ENCODE measurements at places on chromosomes 16 and 17.
A peak's percentile ranks its signal among the peaks of the same experiment; 100 is the strongest.

DNA sequence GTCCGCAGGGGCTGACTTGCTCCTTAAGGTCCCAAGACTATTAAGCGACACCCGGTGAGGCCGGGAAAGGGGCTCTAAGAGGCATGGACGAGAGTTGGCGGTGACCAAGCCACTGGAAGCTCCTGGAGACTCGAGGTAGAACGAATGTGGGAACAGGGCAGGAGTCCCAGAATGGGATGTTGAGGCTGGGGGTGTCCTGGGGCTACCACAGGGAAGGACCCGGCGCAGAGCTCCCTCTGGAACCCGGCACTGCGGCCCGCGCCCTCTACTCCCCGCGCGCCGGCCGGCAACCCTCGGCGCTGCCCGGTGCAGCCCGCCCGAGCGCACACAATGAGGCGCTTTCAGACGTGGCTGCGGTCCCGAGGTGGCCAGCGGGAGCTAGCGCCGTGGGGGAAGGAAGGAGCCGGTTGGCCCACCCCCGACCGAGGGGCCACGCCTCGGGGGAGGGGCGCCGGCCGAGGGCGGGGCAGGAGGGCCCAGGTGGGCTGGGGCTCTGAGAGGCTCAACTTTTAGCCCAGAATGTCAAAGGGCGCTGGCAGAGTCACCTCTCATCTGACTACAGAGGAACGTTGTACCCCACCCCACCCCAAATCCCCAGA is at the start of gene CHST6:
Gene CHST6, minus strand, starts transcription at position 366 of the 599 bp plus-strand sequence. CDS start 15,613 bp downstream, outside the sequence.
- DNase-seq, result no peak

DNA sequence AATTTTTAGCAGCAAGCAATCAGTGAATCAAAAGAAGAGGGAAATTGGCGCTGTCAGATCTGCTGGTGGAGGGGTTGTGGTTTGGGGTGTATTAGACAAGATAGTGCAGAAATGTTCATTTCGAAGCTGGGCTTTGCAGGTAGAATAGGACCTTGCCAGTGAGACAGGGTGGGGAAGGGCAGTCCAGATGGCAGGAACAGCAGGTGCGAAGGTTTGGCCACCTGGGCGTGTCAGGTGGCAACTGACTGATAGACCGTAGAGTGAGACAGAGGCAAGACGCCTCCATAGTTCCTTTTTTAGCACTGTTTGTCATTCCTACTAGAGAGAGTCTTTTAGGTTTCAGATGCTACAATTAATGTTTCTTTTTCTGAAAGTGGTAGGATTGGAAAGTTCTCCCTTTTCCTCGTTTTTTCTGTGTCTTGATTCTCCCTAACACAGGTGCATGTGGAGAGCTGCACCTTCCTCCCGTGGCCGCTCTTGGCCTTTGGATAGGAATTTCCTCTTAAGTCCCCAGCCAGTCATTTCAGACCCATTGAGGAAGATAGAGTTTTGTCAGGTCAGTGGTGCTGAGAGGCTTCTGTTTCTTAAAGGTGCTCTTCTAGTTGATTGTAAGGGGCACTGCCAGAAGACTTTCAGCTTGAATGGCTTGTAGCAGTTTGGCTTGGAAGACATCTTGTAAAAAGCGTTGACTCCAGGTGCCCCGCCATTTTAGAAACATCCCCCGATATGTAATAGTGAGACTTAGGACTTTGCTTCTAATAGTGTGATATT is 315.6 kb downstream of the SNX29 start:
- DNase-seq, result no peak

- no peak for DNase-seq
Observed at GRCh38 chr16:85746460-85747215, 4.3 kb downstream of the C16orf74 start.

DNA sequence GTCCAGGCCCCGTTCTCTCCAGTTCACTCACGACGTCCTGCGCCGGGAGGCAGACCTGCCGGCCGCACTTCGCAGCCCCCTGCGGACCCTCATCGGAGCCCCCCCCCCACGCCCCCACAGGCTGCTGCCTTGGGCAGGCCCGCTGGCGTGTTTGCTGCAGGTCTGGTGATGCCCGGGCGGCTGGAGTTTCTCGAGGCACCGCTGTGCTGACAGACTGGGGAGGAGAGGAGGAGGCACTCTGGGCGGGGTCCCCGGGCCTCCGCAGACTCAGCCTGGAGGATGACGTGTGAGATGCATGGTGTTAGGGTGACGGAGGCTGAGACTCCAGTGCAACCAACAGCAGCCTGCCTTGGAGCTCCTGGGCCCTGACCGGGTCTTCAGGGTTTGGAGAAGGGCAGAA is 24.1 kb downstream of the BAIAP2 start:
- DNase-seq, result no peak

GRCh38 chr17:72423286-72423589 is 302.4 kb downstream of the SOX9 start:
- no peak for DNase-seq

GRCh38 chr17:10683853-10684252 is 13.5 kb downstream of the SCO1 start:
- DNase-seq, result no peak

GRCh38 chr17:64728041-64728695 is 66.1 kb upstream of the SMURF2 start:
- no peak for DNase-seq

DNA sequence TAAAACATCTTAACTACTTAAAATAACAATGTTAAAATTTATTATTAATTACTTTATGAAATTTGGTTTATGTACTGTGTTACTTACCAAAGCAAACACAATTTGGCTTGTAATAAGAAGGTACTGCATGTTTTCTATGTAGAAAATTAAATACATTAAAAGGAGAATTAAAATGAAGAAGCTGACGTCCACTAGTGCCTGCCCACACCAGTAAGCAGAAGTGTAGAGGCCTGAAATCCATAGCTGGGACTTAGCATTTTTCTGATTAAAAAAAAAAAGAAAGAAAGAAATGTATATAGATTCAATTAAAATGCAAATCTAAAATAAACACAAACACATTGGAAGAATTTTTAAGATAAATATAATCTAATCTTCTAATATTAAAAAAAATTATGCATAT is 35.8 kb upstream of the ABCA9 start:
- no peak for DNase-seq

DNA sequence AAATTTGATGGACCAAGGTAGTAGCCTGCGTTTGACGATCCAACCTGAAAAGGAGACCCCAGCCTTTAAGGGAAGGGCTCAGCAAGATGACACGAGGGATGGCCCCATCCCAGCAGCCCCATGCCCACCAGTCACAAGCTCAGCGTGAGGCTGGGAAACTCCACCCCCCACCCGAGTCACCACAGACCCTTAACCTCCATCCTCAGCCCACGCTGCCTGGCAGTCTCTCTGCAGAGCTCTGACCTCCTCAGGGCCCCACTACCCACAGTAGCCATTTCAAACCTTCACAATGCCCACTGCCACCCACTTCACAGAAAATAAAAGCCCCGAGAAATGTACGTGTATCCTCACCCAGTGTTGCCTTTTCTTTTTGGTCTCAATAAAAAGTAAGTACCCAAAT is 18.7 kb downstream of the USP36 start:
- DNase-seq, result no peak

DNA sequence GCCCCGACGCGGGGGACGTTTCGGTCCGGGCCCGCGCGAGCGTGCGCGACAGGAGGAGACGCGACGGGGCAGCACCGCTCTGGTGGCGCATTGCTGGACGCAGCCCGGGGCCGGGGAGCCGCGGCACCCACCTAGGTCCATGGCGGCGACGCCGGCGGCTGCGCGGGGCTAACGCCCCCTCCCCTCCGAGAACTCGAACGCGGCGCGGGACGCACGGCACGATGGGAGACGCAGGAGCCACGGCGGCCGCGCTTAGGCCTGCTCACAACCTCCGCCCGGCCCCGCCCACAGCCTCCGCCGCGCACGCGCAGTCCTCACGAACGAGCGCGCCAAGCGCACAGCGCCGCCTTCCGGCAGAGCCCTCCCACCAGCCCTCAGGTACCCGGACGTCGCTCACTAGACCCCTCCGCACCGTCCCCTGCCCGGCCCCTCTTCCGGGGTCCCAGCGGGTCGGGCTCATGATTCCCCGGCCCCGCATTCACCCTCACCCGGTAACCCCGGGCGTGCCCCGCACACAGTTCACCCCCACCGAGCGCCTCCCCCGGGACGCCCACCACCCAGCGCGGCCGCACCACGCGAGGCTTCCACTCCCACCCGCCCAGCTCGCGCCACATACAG is at the start of gene GEMIN4:
Gene GEMIN4, minus strand, starts transcription at position 263 of the 618 bp plus-strand sequence. Its CDS starts 122 bp downstream, at position 141.
- peak; percentile 82 for DNase-seq

- DNase-seq, result peak; percentile 35
Observed at GRCh38 chr17:17044846-17045561, 2.7 kb downstream of the MPRIP start.

GRCh38 chr17:10705727-10706126 is 8.3 kb downstream of the ADPRM start:
- DNase-seq, result no peak

DNA sequence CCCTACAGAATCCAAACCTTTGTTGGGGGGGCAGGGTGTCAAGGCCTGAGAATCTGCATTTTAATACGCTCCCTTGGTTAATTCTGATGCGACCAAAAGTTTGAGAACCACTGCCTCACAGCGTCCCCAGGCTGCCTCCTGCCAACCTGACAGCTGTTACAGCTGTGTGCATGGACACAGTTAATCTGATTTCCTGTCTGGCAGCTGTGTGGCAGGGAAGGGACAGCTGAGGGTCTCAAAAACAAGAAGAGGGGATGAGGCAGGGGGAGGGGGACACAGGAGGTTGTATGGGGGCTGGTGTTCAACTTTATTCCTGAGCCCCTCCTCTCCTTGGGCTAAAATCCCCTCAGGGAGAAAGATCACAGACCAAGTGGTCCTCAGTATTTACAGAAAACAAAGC is 17.5 kb downstream of the HDAC5 start:
- no peak for DNase-seq

DNA sequence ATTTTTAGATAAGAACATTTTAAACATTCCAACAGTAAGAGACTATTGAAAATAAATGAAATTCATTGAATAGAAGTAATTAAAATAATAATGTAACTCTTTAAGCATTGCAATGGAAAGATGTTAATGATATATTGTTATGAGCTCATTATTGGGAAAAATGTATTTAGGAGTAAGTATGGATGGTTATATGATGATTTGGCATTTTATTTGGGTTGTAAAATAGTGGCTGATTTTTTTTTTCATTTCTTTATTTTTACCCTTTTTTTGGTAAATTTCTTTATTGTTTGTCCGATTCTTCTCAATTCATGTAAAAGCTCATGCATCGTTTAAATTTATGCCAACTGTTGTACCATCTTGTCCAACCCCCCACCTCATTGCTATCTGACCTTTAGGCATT is 539.9 kb downstream of the HS3ST4 start:
- DNase-seq, result no peak

- no peak for DNase-seq
Observed at GRCh38 chr17:48745381-48746275, 17.1 kb upstream of the HOXB13 start.

DNA sequence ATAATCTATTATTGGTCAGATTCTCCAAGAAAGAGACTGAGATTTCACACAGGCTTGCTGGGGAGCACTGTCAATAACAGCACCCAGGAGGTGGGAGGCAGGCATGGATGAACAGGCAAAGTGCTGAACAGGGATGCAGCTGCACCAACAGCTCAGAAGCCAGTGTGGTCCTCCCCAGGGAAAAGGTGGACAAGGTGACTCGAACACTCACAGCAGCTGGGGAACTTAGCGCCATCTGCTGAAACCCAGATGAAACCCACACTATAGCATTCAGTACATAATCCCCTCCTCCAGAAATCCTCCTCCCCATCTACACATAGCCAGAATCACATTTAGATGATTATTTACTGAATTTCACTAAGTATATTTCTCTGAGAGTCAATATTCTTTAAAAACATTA is 255.2 kb upstream of the WSB1 start:
- no peak for DNase-seq

- DNase-seq, result no peak
Observed at GRCh38 chr16:29816694-29817441, 916 bp downstream of the PAGR1 start.

DNA sequence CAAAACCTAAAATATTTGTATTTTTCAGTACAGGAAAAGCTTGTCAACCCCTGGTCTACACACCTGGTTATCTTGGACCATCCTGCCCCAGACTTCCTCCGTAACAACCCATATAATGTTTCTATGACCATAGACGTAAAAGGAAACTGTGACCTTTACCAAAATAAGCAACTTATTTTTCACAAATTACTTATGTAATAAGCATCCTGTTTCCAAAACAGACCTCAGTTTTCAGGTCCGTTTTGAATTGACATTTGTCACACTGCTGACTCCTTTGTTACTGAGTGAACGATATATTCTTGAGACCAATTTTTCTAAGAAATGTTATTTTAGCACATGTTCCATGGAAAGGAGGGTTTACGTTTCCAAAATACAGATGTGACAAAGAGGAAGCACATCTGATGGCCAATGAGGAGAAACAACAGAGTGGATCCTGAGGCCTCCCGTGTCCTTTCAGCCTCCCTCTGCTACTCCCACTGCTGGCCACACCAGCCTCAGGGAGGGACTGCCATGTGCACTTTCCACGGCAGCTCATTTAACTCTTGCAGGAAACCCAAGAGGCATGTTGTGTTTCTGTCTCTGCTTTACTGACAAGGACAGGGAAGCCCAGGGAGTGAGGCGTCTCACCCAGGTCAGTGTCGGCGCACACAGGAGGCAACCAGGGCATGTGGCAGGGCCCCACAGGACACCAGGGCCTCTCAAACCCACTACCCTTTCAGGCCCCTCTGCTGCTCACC is 20.1 kb upstream of the ALDH3A1 start:
- DNase-seq, result no peak

- DNase-seq, result no peak
Observed at GRCh38 chr16:695355-696089, 5.3 kb upstream of the WDR24 start.

DNA sequence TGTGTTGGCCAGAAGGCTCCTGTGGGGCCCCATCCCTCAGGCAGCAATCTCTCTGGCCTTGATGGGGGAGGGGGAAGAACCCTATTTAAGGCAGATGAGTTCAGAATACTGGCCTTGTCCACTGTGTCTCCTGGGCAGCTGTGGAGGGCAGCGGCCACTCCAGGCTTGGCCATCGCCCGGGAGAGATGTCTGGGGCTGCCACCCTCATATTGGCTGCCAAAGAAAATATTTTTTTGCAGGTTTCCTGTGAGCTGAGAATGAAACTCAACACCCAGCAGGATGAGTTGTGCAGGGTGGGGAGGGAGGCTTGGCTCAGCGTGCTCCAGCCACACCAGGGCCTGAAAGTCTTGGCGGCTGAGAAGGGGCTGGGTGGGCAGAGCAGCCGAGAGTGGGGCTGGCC is 14.4 kb upstream of the TIMP2 start:
- DNase-seq, result no peak

- no peak for DNase-seq
Observed at GRCh38 chr17:44747566-44747965, 11.2 kb upstream of the ADAM11 start.

- DNase-seq, result no peak
Observed at GRCh38 chr16:85778873-85779272, 20.5 kb downstream of the EMC8 start.

- DNase-seq, result no peak
Observed at GRCh38 chr16:84819644-84820304, at the start of gene CRISPLD2. Gene CRISPLD2, plus strand, starts transcription at chr16:84819985. Its CDS starts 18,511 bp downstream, at chr16:84838496.

DNA sequence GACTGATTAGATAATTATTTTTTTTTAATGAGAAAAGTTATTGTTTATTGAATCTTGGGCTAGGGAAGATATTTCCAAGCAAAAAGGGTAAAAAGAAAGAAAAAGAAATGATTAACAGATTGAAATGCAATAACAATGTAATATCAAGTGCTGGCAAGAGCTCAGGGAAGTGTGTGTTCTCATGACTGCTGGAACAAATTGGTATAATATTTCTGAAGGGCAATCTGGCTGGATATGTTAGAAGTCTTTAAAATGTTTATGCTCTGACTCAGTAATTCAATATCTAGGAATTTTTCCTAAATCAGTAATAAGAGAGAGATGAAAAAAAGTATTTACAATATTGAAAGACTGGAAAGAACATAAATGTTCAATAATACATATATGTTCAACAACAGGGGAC is 7.6 kb upstream of the ZNF624 start:
- DNase-seq, result no peak

All from GM12878 (cell line).